Renal cortex interstitium (tissue), 15 donors: ENCODE measurements at places on chromosomes 2 and 18.

GRCh38 chr2:109275120-109276012 is 146.4 kb downstream of the SH3RF3 start:
- no peak for DNase-seq

DNA sequence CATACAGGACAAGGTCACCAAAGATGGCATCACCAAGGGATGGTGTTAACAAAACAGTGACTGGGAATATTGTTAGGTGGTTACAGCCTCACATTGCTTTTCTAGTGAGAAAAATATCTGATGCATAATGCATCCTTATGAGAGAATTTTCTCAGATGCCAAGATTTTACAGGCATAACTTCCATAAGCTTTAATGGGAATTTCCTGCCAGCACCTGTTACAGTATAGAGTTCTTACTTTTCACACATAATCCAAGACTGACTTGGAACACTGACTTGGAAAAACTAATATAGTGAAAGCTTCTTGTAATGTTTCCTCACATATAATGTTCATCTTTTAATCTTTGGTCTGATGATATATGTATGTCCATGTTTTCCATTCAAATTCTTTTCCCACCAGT is 402.8 kb downstream of the ARHGAP15 start:
- no peak for DNase-seq

DNA sequence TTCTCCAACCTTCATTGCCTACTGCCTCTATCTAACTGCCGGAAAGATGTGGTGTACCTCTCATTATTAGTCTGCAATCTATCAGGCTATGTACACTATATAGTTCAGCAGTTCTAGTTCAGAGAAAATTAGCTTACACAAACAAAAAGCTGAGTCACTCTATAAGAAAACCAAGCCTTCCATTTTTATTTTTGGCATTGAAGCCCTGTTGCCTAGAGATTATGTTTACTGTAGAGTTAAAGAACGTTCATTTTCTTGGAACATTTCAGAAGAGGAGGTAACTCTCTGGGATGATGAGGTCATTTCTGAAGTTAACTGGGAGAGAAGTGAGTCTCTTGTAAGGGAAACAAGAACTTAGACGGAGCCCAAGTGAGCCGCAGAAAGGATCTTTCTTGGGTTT is 133.5 kb downstream of the FAM124B start:
- DNase-seq, result no peak

DNA sequence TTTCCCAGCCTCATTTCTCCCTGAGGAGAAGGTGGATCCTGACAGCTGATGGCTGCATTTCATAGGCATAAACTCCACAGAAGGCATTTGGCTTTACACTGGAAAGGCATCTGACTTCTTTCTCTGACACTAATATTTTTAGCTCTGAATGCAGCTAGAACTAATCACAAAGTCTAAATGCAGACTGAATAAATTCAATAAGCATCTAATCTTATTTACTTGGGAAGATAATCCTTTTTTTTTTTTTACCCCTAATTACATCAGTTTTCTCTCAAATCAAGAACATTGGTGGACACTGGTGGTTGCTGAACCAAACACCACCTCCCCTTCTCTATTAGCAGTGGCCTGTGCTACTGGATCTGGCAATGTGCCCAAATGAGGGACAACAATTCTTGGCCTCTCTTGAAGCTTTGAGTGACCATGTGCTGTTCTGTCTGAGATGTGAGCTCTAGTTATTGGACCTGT is 50.9 kb upstream of the CD226 start:
- DNase-seq, result no peak

- DNase-seq, result no peak
Measured at GRCh38 chr2:207734264-207734635, 22.8 kb downstream of the CCNYL1 start.

DNA sequence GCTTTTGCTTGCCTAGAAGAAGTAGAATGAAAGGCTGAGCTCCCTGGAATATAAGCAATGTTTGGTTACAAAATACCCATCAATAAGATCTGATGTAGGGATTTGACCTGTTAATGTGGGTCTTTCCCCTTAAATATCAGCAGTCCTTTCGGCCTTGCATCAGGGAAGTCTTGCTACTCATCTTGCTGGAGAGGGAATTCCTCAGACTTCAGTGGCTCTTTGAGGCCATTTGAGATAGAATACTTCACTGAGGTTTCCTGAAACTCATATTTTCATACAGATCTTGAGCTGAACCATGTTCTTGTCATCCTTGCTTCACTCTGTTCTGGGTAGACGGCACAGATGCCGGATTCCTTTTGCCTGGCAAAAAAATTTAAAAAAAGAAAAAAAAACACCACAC is 3.9 kb downstream of the TWIST2 start:
- DNase-seq, result no peak

DNA sequence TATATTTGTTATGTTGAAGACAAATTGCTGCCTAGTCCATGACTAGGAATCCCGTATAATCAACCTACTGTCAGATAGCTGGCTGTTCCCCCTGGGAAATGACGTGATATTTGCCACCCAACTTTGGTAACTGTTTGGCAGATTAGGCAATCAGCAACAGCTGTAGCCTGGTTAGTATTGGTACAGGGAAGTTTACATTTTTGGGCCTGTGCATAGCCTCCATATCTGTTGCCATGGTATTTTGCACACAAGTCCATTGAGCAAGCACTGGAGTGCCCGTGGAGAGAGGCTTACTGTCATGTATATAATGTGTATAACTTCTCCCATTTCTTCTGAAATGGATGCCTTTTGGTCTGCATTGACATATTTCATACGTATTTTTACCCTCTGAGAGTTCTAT is 27.7 kb downstream of the BIRC6 start:
- no peak for DNase-seq
